Cortex of kidney (tissue), 1 donor: ENCODE measurements at places on chromosomes 13 and 19.

DNA sequence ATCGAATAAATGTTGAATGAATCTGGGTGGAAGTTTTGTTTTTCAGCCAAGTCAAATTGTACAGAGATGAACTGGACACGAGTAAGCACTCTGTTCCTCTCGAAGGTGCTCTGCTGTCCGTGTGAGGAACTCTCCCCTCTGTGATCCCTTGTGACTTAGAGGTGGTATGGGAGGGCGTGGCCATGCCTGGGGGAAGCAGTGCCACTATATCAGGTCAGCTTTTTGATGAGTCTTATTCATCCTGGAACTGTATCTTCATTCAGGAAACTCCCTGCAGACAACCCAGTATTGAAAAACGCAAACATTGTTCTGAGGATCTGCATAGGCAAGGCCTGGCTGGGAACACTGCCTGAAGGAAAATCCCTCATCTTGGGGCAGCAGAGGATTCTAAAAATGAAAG is 45.7 kb upstream of the FLT1 start:
- DNase-seq: no peak

DNA sequence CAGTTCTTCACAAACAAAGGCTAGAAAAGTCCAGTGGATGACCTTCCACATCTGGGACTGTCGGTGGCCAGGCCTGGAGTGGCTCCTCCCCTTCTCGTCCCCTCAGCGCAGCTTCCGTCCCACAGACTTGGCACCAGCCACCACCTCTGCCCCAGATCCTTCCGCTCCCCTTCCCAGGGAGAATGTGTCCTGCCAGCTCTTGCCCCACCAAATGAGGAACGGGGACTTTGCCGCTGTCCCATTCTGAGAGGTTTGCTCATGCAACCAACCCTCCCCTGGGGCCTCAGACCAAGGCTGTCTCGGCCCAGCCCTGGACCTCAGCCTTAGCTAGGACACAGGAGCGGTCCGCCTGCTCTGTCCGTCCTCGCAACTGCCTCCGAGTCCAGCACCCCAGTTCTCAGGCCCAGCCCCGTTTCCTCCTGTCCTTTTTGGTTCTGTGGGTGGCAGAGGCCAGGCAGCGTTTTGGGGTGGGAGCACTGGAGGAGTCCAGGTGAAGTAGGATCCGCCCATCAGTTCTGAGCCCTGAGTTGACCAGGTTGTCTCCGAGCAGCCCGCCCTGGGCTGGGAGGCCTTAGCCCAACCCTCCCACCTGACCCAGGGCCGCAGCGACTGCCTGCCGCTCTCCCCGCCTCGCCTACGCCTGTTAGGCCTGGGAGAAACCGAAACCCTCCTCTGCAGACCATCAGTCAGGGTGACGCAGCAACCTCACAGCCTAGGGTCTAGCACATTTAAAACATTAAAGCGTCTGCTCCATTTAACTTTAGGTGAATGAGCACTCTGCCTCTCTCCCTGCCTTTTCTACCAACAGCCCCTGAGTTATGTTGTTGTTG is 284.3 kb downstream of the FOXO1 start:
- DNase-seq: no peak

DNA sequence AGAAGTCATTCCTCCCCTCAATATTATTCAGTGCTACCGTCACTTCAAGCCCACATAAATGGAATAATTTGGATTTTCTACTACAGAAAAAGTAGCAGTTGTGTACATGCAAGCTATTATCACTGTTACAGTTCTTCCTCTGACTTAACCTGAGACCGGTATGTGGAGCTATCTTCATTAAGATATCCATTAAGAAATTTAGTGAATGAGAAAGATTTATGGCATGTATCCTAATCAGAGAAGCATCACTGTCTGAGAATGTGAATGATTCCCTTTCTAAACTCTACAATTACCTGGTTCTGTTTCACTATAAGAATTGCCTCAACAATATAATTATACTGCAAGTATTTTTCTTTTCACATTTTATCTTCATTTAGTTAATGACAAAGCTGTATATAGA is 278.7 kb downstream of the KLF5 start:
- no peak for DNase-seq

GRCh38 chr13:36173571-36174322 is 40.6 kb downstream of the SOHLH2 start:
- no peak for DNase-seq

GRCh38 chr13:113544071-113544891 is 40.3 kb upstream of the TFDP1 start:
- DNase-seq: no peak

- no peak for DNase-seq
Measured at GRCh38 chr13:36875961-36876360, 44.1 kb downstream of the SMAD9 start.

DNA sequence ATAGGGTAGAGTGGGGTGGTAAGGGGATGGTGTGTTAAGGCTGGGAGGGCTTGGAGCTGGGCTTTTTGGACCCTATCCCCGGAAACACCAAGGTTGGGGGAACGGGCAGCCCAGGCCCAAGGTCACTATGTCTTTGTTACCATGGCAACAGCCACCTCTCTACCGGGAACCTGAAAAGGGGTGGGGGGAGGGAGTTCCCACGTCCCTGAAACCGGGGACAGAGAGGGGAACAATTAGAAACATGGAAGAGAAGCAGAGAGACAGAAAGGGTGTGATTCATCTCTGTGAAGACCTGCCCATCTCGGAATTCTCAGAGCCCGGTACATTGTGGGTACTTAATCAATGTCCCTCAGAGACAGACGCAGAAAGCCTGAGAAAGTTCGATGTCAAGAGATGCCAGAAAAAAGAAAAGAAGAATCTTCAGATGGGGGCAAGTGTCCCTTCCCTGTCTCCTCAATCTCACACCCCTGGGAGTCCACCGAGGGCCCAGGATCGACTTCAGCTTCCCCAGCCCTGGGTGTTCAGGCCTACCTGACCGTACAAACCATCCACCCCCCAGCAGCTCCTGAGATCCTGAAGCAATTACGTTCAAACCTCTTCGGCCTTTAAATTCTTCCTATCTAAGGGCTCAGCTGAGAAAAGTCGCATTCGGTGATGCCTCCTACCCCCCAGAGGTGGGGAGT is 6.8 kb upstream of the LRFN1 start:
- DNase-seq: no peak

DNA sequence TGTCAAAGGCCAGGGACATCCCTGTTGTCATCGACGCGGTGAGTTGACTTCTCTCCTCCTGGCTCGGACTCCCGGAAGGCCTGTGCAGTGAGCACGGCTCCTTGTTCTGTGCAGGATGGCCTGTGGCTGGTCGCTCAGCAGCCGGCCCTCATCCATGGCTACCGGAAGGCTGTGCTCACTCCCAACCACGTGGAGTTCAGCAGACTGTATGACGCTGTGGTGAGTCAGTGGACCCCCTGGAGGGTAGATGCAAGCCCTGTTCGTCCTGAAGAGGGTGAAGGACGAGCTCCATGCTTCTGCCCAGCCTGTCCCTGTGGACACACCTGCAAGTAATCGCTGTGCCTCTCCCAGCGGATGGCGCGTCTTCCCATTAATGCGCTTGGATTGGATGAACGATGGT is 19.2 kb downstream of the NAXD start:
- no peak for DNase-seq

GRCh38 chr13:77422724-77423123 is 95.8 kb upstream of the MYCBP2 start:
- DNase-seq: no peak

DNA sequence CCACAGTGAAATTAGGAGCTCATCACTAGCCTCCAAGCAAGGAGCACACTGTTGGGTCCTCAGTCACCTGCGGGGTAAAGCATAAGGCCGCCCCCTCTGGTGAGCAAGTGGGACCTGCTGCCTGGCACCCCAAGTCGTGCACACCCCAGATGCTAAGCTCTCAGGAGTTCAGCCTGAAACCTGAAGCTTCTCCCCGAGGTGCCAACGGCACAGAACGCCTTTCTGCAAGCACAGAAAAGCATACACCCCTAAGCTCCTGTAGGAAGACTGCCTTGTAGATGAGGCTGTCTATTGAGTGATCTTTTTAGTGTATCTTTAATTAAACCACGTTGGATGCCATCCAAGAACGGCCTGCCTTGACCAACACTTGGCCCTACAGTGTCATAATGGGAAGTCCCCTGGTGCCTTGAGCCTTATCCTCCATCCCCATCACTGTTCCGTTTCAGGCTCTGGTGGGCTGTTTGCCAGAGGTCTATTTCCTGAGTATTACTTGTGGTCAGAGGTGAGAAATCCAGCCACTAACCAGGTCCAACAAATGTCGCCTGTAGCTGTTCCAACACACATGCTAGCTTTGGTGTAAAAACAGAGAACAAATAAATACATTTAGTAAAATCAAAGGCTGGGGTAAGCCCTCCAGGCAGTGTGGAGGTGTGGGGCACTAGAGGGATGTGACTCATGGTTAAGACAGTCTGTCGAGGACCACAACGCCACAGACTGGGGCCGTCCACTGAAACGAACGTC is 44.8 kb downstream of the C13orf42 start:
- DNase-seq: no peak

DNA sequence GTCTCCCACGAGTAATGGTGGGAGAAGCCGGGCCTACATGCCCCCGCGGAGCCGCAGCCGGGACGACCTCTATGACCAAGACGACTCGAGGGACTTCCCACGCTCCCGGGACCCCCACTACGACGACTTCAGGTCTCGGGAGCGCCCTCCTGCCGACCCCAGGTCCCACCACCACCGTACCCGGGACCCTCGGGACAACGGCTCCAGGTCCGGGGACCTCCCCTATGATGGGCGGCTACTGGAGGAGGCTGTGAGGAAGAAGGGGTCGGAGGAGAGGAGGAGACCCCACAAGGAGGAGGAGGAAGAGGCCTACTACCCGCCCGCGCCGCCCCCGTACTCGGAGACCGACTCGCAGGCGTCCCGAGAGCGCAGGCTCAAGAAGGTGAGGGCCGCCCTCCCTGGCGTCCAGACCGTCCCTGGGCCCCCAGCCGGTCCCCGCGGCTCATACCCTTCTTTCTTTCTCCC is 1.4 kb upstream of the USF2 start:
- DNase-seq: no peak

- DNase-seq: no peak
Measured at GRCh38 chr19:31350693-31351055, 1.4 kb upstream of the TSHZ3 start.

DNA sequence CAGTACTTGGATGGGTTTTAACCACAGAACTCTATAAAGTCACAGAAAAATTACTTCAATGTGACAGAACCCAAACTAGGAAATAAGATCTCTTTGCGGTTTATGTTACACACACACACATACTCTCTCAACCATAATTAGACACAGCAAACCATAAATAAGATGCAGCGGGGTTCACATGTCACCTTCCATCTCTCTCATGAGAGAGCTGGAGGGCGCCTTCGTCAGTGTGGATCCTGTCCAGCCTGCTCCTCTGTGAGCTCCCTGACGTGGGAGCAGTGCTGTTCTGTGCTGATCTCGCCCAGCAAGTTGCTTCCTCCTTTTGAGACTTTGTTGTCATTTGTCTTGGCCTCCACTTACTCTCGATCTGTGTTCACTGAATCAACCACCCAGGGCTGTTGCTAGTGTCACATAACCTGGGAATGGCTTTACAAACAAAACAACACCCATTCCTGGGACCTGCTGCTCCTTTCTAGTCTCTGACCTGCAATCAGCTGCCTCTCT is 204.9 kb upstream of the KL start:
- DNase-seq: no peak

DNA sequence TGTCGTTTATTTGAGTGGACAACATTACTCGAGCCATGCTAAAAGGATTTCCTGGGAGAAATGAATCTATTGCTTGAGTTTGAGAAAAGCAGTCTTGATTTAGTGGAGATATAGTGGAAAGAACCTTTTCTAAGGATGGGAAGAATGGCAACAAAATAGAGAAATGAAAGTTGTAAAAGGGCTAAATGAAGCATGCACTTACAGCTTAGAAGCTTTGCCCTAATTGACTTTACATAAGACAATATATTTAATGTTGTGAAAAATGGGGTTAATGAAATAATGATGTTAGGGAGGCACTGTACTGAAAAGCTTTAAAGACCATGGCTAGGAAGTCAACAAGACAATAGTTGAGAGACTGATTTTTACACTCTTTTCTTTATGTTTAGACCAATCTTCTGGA is 35.4 kb downstream of the SLC10A2 start:
- no peak for DNase-seq

DNA sequence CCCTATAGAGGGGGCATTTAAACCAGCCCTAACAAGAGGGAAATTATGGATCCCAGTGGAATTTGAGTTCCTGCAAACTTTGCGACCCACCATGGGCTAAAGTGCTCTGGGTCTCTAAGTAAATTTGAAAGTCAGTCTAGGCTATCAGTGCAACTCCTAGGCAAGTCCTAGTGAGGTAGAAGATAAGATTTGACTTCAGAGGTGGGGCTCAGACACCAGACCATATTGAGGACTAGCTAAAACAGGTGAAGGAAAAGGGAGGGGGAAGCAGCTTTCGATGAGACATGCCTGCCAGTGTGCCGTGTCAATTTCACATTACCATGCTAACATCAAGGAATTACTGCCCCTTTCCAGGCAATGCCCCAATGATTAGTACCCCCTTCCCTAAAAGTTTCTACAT is 38.4 kb downstream of the CD320 start:
- no peak for DNase-seq

DNA sequence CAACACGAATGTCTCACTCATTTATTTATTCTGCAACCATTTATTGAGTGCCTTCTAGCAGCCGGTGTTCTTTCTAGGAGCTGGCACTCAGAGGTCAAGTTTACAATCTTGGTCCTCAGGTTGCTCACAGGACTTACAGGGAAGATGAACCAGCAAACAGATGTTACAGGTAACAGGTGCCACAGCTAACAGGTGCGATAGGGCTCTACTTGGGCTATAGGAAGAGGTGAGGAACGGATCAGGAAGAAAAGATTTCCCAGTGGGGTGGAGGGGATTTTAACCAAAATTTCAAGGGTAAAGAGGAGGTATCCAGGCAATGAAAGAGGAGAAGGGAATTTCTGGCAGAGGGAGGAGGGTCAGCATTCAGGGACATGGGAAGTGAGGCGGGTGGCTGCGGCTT is 87.3 kb upstream of the FARP1 start:
- no peak for DNase-seq

DNA sequence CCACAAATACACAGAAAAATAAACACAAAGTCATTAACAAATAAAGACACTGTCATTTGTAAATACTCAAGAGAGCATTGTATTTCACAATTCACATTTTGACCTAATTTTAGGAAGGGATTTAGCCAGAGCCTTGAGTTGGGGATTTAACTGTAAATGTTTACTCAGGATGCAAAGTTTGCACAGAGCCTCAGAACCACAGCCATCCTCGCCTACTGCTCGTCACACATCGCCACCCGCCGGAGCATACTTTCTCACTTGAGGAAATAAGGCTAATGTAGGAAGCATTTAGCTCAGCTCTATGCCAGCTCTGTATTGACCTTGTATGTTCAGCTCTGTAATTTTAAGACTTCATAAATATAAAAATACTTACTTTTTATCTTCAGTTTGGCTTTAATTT is 442.7 kb downstream of the OXGR1 start:
- no peak for DNase-seq

GRCh38 chr13:46320821-46321220 is 66.2 kb downstream of the RUBCNL start:
- DNase-seq: no peak

DNA sequence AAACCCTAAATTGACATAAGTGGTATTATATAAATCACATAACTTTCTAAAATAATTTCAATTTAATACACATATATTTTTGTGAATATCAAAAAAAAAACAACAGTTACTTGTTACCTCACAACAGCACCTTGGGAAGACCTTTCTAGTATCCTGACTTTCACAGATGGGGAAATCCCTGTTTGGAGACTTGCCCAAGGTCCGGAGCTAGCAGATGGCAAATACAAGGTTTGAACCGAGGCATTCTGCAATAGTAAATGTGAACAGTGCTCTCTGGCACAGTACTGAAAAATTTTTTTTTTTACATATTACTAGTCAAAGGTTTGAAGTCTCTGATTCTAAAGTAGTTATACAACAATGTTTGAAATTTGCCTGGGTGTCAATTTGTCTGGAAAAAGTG is 104.5 kb downstream of the SUCLA2 start:
- DNase-seq: no peak
